ENCODE measurements at places on chromosomes 1 and 21. TPM values are rescaled to one million over a fixed set of nuclear protein-coding genes. Genes with fewer than 3 reads are reported as not detected.

- no peak for DNase-seq
These were observed 18.0 kb downstream of the MPZL1 start for GRCh38 chr1:167739752-167740151.

DNA sequence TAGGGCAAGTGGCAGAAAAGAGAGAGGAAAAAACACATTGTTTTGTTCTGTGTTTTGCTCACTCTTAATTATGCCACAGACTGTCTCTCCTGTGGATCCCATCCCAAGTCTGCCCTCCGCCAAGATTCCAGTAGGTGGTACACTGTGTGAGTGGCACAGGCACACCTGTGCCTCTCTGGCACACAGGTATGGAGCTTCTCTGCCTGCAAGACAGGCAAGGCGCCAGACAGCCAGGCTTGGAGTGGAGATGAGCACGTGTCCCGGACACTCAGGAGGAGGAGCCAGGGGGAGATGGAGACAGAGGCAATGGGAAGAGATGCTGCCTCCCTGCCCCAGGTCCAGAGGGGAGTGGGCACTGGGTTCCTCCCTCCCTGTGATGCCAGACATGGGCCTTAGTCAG is 6.5 kb upstream of the GRIK3 start:
- DNase-seq, result no peak

Gene RAB29
- total RNA-seq, result 5.9 TPM

Gene PLA2G5
- not detected for total RNA-seq

DNA sequence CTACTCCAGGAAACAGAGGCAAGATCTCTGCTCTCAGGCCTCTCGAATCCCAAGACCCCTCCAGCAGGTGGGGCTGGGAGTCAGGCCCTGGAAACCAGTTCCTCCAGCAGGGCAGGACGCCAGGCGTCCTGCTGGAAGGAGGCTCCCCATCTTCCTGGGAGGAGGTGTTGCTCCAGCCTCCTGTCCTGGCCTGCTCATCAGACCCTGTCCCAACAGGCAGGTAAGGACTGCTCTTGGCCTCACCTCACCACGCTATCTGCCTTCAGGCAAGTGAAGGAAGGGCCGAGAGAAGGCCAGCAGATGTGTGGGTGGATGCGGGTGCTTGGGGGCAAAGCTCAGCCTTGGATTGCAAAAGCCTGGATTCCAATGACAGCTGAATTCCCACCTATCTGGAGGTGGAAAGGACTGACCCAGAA is 82.9 kb downstream of the SSBP3 start:
- DNase-seq, result no peak

Gene PGLYRP4
- total RNA-seq, result not detected

DNA sequence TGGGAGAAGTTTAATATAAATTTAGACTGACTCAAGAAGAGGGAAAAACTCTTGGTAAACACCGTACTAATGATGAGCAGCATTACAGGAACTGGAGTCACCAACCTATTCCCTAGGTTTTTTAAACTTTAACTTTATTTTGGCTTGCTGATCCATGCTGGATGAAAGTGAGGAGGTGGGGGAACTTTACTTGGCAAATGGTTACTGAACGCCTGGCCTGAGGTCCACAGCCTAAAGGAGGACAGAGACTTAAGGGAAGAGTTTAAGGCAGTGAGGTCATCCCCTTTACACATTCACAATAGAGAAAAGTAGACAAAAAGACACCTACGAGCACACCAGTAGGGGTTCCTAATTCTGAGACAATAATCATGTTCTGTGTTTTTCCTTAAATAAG is 25.6 kb upstream of the A3GALT2 start:
- DNase-seq, result no peak

Gene ELAPOR1
- 0.37 TPM for total RNA-seq

Gene RNASEL
- 4.4 TPM for total RNA-seq

DNA sequence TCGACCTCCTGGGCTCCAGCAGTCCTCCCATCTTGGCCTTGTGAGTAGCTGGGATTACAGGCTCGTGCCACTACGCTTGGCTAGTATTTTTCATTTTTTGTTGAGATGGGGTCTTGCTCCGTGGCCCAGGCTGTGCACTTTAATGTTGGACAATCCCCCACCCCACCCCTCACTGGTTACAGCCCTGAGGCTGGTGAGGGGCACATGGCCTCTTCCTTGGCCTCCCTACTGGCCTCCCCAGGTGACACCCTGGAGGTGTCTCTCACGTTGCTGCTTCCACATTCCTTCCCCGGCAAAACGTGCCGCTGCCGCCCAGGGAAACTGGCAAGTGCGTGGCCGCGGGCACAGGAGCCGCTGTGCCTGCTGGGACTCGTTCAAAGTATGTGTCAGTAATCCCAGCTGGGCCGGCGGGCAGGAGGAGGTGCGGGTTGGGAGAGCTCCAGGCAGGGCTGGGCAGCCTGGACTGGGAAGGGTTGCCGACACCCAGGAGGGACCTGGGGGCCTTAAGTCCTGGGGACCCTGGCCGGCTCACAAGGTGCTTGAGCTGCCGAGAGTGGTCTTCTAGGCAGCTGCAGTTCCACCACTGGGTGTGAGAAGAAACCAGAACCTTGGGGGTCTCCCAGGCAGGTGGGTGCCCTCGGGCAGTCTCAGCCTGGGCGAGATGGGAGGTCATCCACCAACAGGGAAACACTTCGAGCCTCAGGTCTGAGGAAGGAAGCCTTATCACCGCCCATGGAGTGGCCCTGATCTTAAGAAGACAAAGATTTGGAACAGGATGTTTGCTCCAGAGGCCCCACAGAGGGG is 6.5 kb downstream of the WNT3A start:
- DNase-seq, result peak; percentile 69

Gene PAQR7
- 2.2 TPM for total RNA-seq

Gene SPRR1A
- not detected for total RNA-seq

Gene TTLL10
- not detected for total RNA-seq

DNA sequence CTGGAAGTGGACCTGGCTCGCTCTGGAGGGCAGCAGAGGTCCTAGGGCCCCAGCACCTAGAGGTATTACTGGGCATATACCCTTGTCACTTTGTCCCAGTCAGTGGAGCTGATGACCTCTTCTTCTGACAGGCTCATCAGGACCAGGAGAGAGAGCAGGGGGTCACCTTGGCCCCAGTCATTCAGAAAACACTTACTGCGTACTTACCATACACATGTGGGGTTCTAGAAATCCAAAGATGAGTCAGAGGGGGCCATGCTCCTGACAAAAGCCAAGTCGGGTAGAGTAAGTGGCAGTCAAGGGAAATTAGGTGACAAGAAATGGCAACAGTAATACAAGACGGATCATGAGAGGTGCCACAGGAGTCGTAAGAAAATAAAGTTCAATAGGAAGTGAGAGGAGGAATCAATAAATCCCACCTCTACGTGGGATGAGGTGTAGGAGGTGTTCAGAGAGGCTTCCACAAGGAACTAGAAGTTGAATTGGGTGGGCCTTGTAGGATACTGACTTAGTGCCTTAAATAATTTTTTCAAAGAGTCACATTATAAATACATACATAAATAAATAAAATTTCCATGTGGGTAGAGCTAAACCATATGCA is 6.8 kb downstream of the KCNC4 start:
- no peak for DNase-seq

DNA sequence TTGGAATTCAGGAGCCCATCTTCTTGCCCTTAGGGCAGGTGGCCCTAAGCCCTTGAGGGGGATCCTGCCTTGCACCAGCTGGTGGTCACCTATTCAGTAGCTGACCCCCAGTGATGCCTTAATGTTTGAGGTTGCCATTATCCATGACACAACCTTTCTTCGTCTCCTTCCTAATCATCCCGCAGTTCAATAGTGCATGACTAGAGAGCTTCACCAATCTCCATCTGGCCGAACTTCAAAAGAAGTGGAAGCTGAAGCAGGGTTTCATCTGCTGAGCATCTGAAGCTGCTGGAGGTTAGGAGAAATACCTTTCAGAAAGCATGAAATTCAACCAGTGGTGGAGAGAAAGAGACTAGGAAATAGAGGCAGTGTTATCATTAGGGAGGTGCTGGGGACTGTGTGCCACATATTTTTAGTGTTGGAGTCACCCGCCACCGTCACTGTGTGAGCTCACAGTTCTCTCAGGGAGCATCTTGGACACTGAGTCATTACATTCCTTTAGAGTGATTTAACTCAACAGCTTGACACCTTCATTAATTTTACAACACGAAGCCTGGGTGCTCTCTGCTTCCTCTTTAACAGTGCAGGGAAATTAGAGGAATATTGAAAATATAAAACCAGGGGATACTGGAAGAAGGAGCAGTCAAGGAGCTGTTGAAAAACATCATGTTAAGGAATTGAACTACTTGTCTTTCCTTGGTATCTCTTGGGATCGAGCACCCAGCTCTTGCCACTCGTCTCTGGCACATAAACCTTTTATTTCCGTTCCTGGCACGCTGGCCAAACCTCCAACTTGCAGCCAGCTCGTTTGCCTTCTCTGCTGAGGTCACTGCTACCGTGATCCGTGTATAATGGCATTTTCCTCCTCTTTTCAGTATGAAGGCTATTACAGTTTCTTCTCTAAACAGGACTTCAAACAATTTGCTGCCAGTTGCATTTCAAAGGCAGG is 53.6 kb downstream of the PEX14 start:
- peak; percentile 71 for DNase-seq

Gene C4BPB
- not detected for total RNA-seq

GRCh38 chr1:19385869-19386591 is 73.9 kb downstream of the SLC66A1 start:
- peak; percentile 46 for DNase-seq

- no peak for DNase-seq
These were observed 77.7 kb downstream of the DSCAM start for GRCh38 chr21:40769231-40769630.

Gene LAMC2
- 1.2 TPM for total RNA-seq

Gene MATN1
- total RNA-seq, result not detected

Gene CR2
- not detected for total RNA-seq

DNA sequence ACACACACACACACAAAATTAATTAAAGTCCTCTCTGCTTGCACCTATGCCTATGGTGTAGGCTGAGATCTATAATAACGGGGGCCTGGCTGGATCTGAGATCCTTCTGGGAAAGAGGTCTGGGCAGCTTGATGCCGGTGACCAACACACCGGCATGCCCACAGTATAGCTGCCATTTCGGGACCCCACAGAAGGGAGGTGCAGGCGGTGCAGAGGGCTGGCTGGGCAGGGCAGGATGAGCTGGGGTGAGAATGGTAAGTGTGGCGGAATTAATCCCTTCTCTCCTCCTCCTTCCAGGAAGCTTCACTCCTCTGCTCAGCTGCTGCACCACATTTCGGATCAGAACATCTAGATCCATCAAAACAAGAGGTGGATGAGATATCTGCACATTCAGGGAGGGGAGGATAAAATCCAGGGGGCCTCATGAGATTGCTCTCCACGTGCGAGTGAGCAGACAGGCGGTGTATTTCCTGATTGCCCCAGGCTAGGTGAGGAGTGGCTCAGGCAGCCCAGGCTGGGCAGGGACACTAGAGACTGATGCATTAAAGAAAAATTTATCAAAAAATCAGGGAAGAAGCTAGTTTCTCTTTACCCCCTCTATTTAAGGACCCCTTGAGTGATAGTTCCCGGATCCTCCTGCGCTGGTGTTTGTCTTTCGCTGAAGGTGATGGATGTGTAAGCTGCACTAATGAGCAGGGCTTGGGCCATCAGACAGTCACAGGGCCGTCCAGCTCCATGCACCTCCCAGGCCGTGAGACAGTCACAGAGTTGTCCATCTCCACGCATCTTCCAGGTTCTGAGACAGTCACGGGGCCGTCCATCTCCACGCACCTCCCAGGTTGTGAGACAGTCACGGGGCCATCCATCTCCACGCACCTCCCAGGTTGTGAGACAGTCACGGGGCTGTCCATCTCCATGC is 449.9 kb downstream of the PTPRU start:
- DNase-seq, result peak; percentile 8

GRCh38 chr1:209880031-209880430 is 52.3 kb downstream of the UTP25 start:
- DNase-seq, result no peak

Gene DPYD
- total RNA-seq, result 7.3 TPM

DNA sequence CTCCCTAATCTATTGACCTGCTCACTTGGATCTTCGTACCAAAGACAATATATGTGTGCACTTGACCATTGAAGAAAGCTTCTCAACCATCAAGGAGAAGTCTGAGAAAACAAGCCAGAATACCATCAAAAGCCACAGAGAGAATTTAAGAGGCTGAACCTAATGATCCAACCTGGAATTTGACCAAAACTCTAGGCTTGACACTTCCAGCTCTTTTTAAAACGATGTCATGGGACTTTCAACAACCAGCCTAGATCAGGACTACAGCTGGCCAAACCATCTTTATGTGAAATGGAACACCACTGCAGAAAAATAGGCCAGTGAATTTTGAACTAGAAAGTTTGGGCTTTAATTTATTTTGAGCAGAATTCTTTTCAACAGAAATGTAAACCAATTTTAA is 444.4 kb downstream of the LTN1 start:
- DNase-seq, result no peak

Gene SPRR2G
- not detected for total RNA-seq

- DNase-seq, result no peak
These were observed 65.5 kb downstream of the PRKAA2 start for GRCh38 chr1:56710646-56711045.

Gene NIT1
- 20.1 TPM for total RNA-seq

GRCh38 chr21:33991133-33991532 is 75.5 kb upstream of the ATP5PO start:
- DNase-seq, result no peak

DNA sequence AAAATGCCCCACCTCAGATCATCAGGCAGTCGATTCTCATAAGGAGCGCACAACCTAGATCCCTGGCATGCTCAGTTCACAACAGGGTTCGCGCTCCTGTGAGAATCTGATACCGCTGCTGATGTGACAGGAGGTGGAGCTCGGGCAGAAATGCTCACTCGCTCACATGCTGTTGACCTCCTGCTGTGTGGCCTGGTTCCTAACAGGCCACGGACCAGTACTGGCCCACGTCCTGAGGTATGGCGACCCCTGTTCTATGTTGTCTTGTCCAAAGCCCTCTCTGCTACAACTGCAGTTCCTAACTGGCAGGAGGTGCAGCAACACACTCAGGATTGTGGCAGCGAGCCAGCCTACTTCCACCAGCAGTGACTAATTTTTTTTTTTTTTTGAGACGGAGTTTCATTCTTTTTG is 70.6 kb downstream of the CLSTN1 start:
- peak; percentile 68 for DNase-seq

GRCh38 chr1:45836451-45836850 is 33.0 kb downstream of the MAST2 start:
- DNase-seq, result no peak

Gene RPE65
- not detected for total RNA-seq

Gene DMRTA2
- not detected for total RNA-seq

GRCh38 chr1:78280626-78281025 is 210.1 kb upstream of the PTGFR start:
- no peak for DNase-seq

DNA sequence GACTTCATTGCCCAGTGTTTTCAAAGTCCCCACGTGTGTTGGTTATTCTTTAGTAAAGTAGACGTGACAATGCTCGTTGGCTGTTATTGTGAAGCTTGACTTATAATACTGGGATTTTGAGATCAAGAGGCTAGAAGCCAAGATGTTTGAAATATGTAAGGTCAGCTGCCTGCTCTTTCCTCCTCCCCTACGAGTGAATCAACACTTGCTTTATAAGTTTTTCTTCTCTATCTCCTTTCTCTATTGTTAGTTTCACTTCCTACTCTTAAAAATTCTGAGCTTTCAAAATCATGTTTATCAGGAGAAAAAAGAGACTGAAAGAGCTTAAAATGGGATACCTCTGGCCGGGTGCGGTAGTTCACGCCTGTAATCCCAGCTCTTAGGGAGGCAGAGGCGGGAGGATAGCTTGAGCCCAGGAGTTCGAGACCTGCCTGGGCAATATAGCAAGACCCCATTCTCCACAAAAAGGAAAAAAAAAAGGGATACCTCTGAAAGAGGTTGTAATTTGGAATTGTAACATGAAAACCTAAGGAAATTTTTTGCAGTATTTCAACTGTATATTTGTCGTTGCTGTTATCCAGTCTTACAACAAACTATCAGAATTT is 72.0 kb downstream of the EPB41 start:
- DNase-seq, result no peak

- DNase-seq, result no peak
These were observed 151.0 kb downstream of the ST6GALNAC3 start for GRCh38 chr1:76225526-76225925.

Data from psoas muscle (tissue), 8 donors.